ENCODE measurements at places on chromosomes 5 and 9.

- no peak overlapping the region for H3K4me3 ChIP-seq
- H3K27me3 ChIP-seq, result no peaks in the 10 kb centered on the region
- no peak for DNase-seq
- H3K27ac ChIP-seq, result no peak overlapping the region
Measured at GRCh38 chr9:17185481-17186029, 50.7 kb downstream of the CNTLN start.

DNA sequence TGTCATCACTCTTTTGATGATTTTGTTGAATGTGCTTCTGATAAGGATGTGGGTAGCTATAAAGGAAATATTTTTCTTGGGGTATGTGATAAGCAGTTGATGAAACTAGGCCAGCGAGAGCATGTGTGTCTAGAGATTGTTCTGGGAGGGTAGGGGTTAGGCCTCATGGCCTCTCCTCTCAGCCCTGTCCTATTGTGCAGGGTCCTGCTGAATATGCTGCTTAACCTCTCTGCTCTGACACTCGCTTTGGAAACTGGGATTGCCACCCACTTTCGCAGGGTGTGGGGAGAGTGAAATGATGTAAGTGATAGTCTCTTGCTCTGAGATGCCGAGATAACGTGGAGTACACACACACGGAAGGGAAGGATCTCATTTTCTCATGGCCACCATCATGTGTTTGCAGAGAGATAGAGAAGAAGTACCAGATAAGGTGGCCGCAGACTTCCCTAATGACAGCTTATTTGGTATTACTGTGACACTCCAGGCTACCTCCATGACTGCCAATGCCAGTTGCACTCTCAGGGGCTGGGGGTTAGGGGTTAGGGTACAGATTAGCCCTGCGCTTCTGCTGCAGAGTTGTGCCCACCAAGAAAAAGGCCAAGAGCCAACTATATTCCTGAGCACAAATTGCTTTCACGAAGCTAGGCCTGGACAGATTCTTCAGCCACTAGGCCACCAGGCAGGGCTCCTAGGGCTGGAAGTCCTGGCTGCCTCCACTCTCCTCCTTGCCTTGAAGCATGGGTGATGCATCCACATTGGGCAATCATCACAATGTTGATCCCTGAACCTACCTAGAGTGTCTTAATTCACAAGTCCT lies 25.2 kb upstream of the TNFAIP8 start:
- no peak for DNase-seq
- no peaks in the 10 kb centered on the region for H3K36me3 ChIP-seq
- H3K27me3 ChIP-seq, result no peaks in the 10 kb centered on the region
- H3K27ac ChIP-seq, result no peak overlapping the region
- H3K4me1 ChIP-seq, result peaks cover 71% of the 10 kb centered on the region

DNA sequence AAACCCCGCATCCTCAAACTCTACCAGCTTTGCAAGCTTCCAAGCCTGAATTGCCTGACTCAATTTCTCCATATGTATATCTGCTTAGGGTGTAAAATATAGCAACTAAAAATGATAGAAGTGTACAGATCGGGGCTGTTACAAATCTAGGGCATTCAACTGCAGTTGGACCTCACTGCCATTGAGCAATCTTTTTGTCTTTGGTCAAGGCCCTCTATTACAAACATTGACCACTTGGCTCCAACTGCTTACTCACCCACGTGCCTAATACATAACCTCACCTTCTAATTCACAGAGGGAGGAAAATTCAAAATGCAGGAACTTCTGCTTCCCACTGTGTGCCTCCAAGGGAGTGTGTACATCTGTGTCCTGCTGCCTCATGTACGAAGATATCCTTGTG lies 10.0 kb downstream of the LRRC70 start:
- H3K4me1 ChIP-seq, result no peaks in the 10 kb centered on the region
- H3K4me3 ChIP-seq, result no peak overlapping the region
- H3K27ac ChIP-seq, result no peak overlapping the region
- no peak for DNase-seq
- peaks cover 44% of the 10 kb centered on the region for H3K36me3 ChIP-seq

DNA sequence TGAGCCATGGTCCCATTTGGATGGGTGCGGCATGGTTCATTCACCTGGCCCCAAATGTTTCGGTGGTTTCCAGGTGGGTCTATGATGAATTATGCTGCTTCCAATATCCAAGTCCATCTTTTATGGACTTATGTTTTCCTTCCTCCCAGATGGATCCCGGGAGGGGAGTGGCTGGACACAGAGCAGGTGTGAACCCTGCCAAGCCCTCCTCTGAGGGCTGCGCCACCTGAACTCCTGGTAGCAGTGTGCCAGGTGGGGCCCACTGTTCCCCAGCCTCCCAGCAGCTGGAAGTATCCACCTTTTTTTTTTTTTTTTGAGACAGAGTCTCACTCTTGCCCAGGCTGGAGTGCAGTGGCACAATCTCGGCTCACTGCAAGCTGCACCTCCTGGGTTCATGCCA lies 42.9 kb downstream of the WNK2 start:
- DNase-seq, result no peak
- H3K27me3 ChIP-seq, result peaks cover 10% of the 10 kb centered on the region
- no peak overlapping the region for H3K4me3 ChIP-seq
- peaks cover 20% of the 10 kb centered on the region for H3K4me1 ChIP-seq

GRCh38 chr5:179129607-179130071 lies 69.5 kb downstream of the ZNF354C start:
- peaks cover 45% of the 10 kb centered on the region for H3K36me3 ChIP-seq
- H3K4me3 ChIP-seq, result no peak overlapping the region
- DNase-seq, result no peak
- H3K27me3 ChIP-seq, result peaks cover 6% of the 10 kb centered on the region
- H3K27ac ChIP-seq, result no peak overlapping the region

- no peaks in the 10 kb centered on the region for H3K27me3 ChIP-seq
- H3K4me3 ChIP-seq, result no peak overlapping the region
- no peak for DNase-seq
- no peak overlapping the region for H3K27ac ChIP-seq
Measured at GRCh38 chr9:27545471-27545870, 15.9 kb upstream of the MOB3B start.

DNA sequence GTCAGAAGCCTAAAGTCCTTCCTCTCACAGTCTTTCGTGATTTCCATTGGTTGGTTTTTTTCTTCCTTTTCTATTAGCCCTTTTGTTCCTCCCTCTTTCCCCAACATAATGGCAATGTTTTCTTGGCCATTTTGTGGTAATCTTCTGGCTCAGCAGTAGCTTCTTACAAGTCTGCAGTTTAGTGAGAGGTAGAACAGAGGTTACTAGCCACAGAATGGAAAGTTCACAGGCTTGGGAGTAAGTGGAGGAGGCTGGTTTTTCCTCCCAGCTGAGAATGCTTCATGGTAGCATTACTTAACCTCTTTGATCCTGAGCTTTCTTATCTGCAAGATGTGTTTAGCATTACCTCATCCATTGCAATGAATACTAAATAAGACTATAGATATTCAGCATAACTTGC lies 346.9 kb downstream of the NFIB start:
- H3K36me3 ChIP-seq, result no peaks in the 10 kb centered on the region
- H3K4me3 ChIP-seq, result no peak overlapping the region
- DNase-seq, result no peak
- peaks cover 9% of the 10 kb centered on the region for H3K27me3 ChIP-seq

DNA sequence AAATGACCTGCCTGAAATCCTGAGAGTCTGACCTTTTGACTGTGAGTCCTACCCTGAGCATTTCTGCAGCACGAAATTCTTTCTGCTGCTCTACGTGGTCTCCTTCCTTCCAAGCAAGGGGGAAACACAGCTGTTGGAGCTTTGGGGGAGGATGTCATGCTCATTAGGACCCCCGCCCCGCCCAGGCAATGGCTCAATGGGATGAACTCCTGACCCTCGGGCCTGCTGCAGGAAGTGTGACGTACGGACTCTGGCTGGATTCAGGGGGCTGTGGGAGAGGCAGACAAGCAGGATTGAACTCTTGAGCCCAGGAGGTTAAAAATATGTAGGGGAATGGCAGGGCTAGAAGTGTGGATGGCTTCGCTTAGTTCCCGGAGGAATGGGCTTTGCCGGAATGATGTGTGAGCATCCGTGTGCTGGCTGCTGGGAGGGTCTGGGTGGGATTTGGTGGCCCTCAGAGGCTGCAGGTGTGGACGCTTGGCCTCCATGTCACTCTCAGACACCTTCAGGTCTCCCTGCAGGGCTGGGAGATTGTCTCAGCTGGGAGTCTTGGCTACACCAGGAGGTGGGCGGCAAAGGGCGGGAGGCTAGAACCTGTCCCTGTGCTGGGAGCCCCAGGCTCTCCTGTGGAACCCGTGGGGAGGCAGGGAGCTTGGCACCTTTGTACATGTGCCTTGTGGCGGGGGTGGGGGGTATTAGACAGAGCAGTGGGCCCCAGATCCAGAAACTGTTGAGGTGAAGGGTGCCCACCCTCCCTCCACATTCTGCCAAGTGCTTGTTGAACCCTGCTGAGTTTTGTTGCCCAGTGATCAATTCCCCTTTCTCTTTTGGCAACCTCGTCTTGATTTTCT lies 26.3 kb downstream of the STC2 start:
- peaks cover 5% of the 10 kb centered on the region for H3K27me3 ChIP-seq
- no peaks in the 10 kb centered on the region for H3K36me3 ChIP-seq
- H3K27ac ChIP-seq, result peak overlapping the region; percentile 99
- peaks cover 96% of the 10 kb centered on the region for H3K4me1 ChIP-seq

DNA sequence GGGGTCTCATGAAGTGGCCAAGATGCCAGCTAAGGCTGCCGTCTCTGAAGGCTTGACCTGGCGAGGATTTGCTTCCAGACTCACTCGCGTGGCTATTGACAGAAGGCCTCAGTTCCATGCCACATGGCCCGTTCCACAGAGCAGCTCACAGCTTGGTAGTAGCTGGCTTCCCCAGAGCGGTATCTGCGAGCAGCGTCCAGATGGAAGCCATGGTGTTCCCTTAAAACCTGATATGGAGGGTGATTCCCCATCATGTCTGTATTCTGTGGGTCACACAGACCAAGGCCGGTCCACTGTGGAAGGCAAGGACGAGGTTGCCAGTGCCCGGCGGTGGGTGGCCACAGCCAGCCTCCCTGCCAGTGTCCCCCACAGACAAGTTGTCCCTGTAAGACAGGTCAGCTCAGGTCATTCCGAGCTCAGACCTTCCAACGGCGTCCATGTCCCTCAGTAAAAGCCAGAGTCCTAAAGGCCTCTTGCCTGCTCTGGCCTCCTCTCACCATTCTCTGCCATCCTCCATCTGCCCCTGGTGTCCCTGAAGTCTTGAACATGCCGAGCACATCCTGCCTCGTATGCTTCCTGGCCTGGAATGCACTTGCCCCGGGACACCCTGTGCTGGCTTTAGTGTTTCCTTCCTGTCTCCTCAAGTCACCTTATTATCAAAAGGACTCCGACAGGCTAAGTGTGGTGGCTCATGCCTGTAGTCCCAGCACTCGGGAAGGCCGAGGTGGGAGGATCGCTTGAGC lies 61.3 kb upstream of the LRRTM2 start:
- H3K4me3 ChIP-seq, result no peak overlapping the region
- peaks cover 81% of the 10 kb centered on the region for H3K36me3 ChIP-seq
- H3K4me1 ChIP-seq, result peaks cover 48% of the 10 kb centered on the region
- peaks cover 7% of the 10 kb centered on the region for H3K27me3 ChIP-seq
- no peak for DNase-seq
- peak overlapping the region; percentile 90 for H3K27ac ChIP-seq

- peaks cover 6% of the 10 kb centered on the region for H3K4me1 ChIP-seq
- peak overlapping the region; percentile 54 for H3K27ac ChIP-seq
- no peak for DNase-seq
- no peaks in the 10 kb centered on the region for H3K27me3 ChIP-seq
- peaks cover 48% of the 10 kb centered on the region for H3K36me3 ChIP-seq
Measured at GRCh38 chr9:91346644-91347043, 15.1 kb downstream of the AUH start.

- H3K27me3 ChIP-seq, result peaks cover 4% of the 10 kb centered on the region
- no peak for DNase-seq
- H3K4me1 ChIP-seq, result peaks cover 45% of the 10 kb centered on the region
- no peak overlapping the region for H3K4me3 ChIP-seq
Measured at GRCh38 chr9:551986-552929, 289.2 kb upstream of the DMRT1 start.

DNA sequence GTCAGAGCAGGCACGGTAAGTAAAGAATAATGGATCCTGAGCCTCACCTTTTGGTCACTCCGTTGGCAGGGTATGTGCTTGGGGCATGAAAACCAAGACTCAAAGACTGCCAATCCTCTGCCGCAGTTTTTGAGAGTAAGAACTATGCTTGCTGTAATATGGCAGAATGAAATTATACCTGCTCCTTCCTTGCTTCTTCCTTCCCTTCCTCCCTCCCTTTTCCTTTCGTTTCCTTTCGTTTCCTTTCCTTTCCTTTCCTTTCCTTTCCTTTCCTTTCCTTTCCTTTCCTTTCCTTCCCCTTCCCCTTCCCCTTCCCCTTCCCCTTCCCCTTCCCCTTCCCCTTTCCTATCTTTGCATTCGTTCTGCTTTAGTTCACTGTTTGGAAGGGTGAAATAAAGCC lies 43.9 kb downstream of the SH3GL2 start:
- H3K4me3 ChIP-seq, result no peak overlapping the region
- peaks cover 7% of the 10 kb centered on the region for H3K27me3 ChIP-seq
- no peaks in the 10 kb centered on the region for H3K36me3 ChIP-seq
- no peak for DNase-seq
- peaks cover 20% of the 10 kb centered on the region for H3K4me1 ChIP-seq
- no peak overlapping the region for H3K27ac ChIP-seq

DNA sequence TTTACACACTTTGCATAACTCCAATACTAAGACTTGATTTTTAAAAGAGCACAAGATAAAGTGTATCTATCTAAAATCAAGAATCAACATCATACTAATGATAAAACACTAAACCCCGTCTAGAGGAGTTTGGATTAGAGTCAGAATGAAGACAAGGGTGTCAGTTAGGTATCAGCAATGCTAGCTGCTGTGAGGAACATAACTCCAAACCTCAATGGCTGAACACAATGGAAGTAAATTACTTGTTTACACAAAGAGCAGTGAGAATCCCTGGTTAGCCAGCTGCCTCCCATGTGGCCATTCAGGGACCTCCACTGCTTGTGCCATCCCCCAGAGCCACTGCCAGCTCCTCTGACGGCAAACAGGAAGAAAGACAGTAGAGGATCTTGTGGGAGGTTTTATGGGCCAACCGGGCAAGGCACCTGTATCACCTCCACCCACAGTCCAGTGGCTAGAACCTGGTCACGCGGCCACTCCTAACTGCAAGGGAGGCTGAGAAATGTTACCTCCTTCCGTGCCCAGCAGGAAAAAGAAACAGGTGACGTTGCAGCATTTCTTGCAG lies 24.0 kb upstream of the GRHPR start:
- peaks cover 13% of the 10 kb centered on the region for H3K27me3 ChIP-seq
- H3K4me3 ChIP-seq, result no peak overlapping the region
- no peak overlapping the region for H3K27ac ChIP-seq
- no peaks in the 10 kb centered on the region for H3K4me1 ChIP-seq
- DNase-seq, result no peak

- DNase-seq, result no peak
- H3K27me3 ChIP-seq, result peaks cover 6% of the 10 kb centered on the region
- peaks cover 39% of the 10 kb centered on the region for H3K36me3 ChIP-seq
- no peak overlapping the region for H3K4me3 ChIP-seq
- H3K4me1 ChIP-seq, result peaks cover 39% of the 10 kb centered on the region
Measured at GRCh38 chr5:179867079-179867465, 8.5 kb upstream of the MRNIP start.

- DNase-seq, result peak; percentile 96
- H3K4me1 ChIP-seq, result peaks cover 15% of the 10 kb centered on the region
- no peak overlapping the region for H3K27ac ChIP-seq
Measured at GRCh38 chr5:136424835-136425584, 59.7 kb upstream of the TRPC7 start.

GRCh38 chr5:80156156-80156555 lies 99.7 kb downstream of the SERINC5 start:
- H3K27me3 ChIP-seq, result no peaks in the 10 kb centered on the region
- H3K27ac ChIP-seq, result peak overlapping the region; percentile 94
- H3K36me3 ChIP-seq, result peaks cover 54% of the 10 kb centered on the region
- peaks cover 75% of the 10 kb centered on the region for H3K4me1 ChIP-seq

GRCh38 chr9:127846443-127847177 lies 7.8 kb downstream of the ENG start:
- H3K4me3 ChIP-seq, result no peak overlapping the region
- H3K27me3 ChIP-seq, result peaks cover 5% of the 10 kb centered on the region
- DNase-seq, result no peak
- H3K36me3 ChIP-seq, result peaks cover 7% of the 10 kb centered on the region
